Activated T-cell treated with anti-CD3 and anti-CD28 coated beads, Interleukin-2, amount 50 U/mL, for 72 hours (primary cell): ENCODE measurements at places on chromosomes 3 and 15. TPM values are rescaled to one million over a fixed set of nuclear protein-coding genes. Genes with fewer than 3 reads are reported as not detected.

Gene NPAP1
- total RNA-seq = not detected

Gene C3orf62
- total RNA-seq = 7.0 TPM

Gene NR1I2
- total RNA-seq = 0.17 TPM

Gene GRAMD1C
- total RNA-seq = 3.0 TPM

Gene RBP2
- total RNA-seq = not detected

Gene CPLX3
- 0.17 TPM for total RNA-seq

Gene SLC2A2
- total RNA-seq = not detected

Gene HTR3E
- total RNA-seq = not detected

Gene CFAP91
- 0.41 TPM for total RNA-seq

Gene PP2D1
- not detected for total RNA-seq

Gene KCNMB2
- total RNA-seq = not detected

Gene PSTPIP1
- total RNA-seq = 141 TPM

Gene PCSK6
- total RNA-seq = 2.3 TPM

Gene MYLK
- not detected for total RNA-seq

Gene GHSR
- not detected for total RNA-seq

Gene FOXL2NB
- not detected for total RNA-seq
